ENCODE measurements at places on chromosomes 2 and 18.

DNA sequence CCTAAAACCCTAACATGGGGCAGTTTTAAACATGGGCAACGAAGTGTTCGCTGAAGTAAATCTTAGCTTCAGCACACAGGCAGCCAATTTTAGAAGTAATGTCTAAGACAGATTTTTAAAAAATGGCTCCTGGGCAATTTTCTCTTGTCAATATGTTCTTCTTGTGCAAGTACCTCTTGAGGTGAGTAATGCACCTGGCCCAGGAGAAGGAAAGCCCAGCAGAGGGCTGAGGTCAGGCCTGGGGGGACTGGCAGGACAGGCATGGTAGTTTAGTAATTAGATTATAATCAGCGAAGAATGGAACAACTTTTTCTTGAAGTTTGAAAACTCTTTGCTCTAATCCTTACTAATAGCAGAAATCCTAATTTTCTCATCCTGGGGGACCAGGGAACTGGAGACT lies 77.6 kb downstream of the SPRED2 start:
- DNase-seq = no peak

- peak; percentile 17 for DNase-seq
Measured at GRCh38 chr18:22703883-22704585, 229.1 kb upstream of the RBBP8 start.

DNA sequence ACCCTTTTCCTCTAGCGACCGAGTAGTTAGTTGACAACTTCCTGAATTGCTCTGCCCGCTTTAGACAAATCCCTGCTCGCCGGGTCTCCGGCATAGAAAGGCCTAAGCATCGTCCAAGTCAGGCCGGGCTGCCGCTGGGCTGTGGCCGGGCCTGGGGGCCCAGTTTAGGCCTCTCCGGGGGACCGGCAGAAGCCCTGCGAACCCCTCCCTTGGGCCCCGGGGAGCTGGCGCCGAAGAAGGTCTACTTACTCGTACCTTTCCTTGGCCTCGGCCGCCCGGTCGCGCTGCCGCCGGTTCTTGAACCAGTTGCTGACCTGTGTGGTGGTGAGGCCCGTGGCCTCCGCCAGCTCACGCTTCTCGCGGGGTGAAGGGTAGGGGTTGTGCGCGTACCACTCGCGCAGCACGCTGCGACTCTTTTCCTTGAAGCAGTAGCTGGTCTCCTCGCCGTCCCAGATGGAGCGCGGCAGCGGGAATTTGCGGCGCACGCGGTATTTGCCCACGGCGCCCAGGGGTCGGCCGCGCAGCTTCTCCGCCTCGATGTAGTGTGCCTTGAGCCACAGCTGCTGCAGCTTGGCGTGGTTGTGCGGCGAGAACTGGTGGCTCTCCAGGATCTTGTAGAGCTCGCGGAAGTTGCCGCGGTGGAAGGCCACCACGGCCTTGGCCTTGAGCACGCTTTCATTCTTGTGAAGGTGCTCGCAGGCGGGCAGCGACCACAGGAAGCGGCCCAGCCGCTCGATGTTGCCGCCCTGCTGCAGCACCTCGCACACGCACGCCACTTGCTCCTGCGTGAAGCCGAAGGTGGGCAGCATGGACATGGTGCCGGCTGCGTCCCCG lies 739 bp downstream of the SIX2 start:
- DNase-seq = no peak

DNA sequence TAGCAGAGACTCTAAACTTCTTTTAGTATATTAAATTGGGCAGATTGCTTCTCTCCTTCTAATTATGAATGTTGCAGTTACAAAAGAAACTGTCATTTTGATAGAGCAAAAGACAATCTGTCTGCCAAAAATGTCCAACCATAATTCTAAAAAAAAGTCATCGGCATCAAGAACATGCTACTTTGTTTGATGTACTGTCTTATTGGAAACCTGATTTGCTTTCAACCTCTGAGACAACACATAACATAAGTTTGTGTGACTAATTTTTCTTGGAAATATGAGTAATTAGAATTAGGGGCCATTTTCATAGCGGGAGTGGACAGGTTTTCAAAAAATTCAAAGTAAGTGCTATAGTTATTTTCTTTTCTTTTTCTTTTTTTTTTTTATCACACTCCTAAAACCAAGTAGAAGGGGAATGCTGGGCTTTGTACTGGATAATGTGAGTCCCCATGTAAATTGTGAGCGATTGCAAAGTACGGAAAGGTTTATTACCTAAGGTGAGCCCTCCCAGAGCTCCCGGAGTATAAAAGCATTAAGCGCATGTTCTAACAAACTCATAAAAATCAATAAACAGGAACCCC lies 59.1 kb downstream of the ZEB2 start:
- no peak for DNase-seq

- DNase-seq = no peak
Measured at GRCh38 chr2:135125940-135126339, 73.8 kb downstream of the RAB3GAP1 start.

DNA sequence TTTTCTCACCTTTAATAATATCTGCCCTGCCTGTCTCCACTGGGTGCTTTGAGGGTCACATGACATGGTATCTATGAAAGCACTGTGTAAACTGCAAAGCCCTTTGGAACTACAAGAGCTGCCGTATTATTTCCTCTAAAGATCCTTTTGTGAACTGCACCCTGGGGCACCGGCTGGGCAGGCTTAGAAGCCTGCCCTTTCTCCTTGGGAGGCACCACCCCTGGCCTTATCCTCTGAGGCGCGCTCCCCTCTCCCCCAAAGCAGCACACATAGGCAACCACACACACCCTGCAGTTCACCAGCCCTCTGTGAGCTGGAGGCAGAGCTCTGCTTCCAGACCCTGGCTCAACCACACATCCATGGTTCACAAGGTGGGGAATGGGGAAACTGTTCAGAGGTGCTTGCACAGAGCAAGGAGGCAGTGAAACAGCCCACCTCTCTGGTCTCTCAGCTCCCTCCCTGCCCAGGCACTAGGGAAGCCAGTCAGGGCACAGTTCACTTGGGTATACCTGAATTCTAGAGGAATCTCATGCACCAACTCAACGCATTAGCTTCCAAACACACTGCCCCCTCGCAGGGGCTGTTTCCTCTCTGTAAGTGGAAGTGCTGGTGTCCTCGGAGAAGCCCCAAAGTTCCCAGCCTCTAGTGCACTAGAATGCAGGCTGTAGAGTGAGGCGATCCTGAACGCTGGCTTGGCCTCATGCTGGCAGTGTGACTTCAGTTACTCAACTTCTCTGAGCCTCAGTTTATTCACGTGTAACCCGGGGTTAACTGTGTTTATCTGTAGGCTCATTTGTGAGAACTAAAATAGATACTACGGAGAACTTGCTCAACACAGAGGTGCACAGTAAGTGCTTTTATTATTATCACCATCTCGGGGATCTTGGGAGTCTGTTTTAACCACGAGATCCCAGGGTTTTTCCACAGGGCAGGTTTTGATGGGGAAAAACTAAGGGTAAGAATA lies 11.0 kb downstream of the SIGLEC15 start:
- DNase-seq = no peak

DNA sequence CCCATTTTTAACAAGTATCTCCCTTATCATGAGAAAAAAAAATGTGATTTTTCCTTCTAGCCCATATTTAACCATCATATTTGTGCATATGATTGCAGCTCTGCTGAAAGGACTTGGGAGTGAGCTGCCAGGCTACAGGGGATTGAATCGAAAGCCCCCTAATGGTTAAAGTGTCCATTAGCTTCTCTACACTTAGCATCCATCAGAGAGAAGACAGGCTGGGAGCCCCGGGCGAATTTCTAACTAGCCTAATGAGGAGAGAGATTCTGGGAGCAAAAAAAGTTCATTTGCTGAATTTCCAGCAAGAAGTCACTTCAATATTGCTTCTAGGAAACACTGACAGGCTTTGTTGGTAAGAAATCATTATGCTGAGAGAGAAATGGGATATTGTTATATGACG lies 848.8 kb downstream of the TDRD15 start:
- no peak for DNase-seq

DNA sequence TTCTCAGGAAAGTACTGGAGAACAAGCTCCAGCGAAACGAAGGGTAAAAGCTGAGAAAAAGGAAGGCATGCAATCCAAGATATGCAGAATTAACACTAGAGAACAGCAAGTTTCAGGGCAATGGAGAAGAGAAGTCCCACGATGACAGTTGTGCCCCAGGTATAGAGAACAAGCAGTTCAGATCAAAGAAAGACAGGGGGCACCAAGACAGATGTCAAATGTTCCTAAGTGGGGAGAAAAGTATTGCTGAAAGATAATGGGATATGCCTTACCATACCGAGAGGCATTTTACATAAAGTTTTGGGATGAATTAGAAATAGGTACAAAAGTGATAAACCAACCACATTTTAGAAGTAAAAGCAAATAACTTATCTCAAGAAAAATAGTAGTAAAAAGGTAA lies 79.1 kb upstream of the UBE2E3 start:
- no peak for DNase-seq

GRCh38 chr2:620004-620403 lies 57.2 kb downstream of the TMEM18 start:
- no peak for DNase-seq

DNA sequence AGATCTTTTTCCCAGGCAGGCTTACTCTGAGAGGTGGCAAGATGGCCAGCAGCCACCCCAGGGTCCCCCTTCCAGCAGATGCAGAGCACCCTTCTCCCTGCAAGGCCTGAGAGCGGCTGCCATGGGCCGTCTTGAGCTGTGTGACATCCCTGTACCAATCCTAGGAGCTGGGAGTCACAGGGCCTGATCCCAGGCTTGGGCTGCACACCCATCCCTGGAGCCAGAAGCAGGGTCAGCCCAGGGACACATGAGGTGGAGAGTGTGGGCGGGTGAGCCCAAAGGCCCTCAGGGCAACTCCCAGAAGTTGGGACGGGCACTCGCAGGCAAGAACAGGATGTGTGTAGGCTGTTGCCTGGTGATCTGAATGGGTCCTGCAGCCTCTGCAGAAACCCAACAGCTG lies 40.5 kb downstream of the CROCC2 start:
- no peak for DNase-seq

- DNase-seq = no peak
Measured at GRCh38 chr2:150887926-150888325, 373.7 kb downstream of the RBM43 start.

DNA sequence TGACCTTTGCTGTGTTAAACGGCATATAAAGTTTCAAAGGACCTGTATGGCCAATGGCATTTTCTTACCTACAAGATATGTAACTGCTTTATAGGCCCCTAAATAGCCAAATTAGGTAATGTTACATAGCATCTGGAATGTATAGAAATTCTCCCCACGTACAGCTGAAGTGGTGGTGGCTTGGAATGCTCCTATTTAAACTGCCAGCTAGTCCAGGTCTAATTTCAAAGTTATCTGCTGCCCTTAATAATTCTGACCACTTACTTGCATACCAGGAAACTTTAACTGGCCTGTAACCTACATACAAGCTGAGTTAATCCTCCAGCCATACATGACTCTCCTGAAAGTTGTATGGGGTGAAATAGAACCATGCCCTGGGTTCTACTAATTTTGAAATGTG lies 1.3 kb downstream of the KIAA2012 start:
- no peak for DNase-seq

GRCh38 chr2:43402452-43402937 lies 176.1 kb upstream of the ZFP36L2 start:
- no peak for DNase-seq

DNA sequence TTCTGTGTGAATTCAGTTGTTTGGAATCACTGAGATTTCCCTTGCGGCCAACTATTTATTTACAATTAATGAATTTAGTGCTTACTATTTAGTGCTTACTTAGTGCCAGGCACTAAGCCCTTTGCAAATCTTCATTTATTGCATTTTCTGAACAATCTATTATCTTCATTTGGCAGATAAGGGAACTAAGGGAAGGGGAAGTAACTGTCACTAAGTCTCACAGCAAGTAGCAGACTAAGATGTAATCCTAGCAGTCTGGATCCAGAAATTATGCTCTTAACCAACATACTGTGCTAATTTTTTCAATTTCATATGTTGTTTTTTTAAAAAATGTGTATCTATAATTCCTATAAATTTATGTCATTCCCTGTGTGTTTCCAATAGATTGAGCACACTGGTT lies 214.4 kb upstream of the EPC2 start:
- no peak for DNase-seq

- peak; percentile 78 for DNase-seq
Measured at GRCh38 chr2:128305555-128306080, 13.1 kb downstream of the HS6ST1 start.

DNA sequence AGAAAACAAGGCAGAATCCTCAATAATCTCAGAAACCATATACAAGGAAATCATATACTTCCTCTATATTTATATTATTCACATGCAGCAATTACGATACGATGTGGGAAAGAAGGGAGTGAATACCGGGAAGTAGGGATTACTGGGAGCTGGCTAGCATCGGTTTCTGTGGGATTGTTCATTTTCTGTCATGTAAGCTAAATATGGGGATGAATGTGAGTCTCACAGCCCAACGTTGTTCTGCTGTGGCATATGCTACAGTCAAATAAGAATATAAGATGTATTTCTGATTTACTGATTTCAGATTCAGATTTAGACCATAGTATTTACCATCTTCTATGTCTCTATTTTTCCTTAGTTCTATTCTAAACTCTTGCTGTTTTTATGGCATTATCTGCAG lies 113.6 kb downstream of the EVA1A start:
- DNase-seq = no peak

DNA sequence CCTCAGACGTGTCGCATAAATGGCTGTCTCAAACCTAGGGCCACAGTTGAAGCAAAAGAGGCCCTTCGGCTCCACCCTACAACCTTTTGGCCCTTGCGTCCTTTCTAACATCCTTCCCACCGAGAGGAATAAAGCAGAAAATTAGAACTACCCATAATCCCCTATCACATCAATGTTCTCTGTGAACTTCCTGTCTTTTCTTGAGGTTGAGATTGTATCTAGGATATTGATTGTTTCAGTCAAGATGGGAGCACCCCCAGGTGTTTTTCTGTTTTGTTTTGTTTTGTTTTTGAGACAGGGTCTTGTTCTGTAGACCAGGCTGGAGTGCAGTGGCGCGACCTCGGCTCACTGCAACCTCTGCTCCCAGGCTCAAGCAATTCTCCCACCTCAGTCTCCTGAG lies 23.6 kb downstream of the INPP5D start:
- DNase-seq = no peak

DNA sequence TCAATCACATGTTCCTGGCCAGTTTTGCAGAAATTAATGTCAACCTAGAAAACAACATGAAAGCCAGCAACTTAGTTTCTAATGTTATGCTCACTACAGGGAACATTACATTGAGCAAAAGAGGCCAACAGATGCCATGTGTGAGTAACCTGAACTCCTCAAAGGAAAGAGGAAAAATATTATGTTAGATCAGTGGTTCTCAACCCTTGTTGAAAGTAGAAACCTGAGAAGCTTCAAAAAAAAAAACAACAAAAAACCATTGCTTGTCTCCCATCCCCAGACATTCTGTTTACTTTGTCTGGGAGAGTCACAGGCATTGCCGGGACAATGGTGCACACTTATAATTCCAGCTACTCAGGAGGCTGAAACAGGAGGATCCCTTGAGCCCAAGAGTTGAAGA lies 57.7 kb downstream of the METTL4 start:
- no peak for DNase-seq

GRCh38 chr2:226524381-226524843 lies 275.2 kb downstream of the IRS1 start:
- DNase-seq = no peak

- no peak for DNase-seq
Measured at GRCh38 chr2:12027136-12027535, 280.7 kb downstream of the LPIN1 start.
